ENCODE measurements at places on chromosomes 16 and 17.

GRCh38 chr17:76473541-76473985 is 6.2 kb downstream of the AANAT start:
- DNase-seq, result no peak

DNA sequence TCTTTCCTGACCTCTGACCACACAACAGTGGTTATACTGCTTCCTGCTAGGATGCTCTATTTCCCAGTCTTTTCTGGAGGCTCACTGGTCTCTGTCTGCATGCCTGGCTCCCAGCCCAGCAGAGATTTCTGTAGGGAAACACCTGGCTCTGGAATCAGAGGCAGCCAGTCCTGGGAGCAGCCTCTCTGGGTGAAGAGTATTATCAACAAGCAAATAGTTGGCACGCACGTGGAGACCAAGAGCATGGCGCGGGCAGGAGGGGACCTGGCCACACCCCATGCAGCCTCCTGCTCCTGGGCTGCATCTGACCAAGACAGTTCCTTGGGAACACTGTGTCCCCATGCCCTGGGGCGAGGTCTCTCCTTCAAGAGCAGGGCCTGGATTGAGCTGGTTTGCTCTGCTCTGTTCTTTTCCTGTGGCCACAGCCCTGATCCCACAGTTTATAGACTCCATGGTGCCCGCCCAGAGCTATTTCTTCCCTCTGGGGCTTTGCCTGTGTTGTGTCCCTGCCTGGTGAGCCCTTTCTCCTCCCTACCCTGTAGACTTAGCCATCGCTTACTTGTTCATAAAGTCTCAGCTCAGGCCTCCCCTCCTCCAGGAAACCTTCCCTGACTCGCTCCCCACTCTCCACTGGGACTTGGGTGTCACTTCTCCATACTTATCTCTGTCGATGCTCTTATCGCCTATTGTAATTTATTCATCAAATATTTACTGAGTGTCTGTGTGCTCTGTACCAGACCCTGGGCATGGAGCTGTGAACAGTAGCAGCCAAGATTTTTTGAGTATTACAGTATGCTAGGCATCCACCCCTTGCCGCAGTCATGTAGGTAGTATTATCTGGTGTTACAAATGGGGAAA is 60.6 kb downstream of the SCNN1B start:
- no peak for DNase-seq

DNA sequence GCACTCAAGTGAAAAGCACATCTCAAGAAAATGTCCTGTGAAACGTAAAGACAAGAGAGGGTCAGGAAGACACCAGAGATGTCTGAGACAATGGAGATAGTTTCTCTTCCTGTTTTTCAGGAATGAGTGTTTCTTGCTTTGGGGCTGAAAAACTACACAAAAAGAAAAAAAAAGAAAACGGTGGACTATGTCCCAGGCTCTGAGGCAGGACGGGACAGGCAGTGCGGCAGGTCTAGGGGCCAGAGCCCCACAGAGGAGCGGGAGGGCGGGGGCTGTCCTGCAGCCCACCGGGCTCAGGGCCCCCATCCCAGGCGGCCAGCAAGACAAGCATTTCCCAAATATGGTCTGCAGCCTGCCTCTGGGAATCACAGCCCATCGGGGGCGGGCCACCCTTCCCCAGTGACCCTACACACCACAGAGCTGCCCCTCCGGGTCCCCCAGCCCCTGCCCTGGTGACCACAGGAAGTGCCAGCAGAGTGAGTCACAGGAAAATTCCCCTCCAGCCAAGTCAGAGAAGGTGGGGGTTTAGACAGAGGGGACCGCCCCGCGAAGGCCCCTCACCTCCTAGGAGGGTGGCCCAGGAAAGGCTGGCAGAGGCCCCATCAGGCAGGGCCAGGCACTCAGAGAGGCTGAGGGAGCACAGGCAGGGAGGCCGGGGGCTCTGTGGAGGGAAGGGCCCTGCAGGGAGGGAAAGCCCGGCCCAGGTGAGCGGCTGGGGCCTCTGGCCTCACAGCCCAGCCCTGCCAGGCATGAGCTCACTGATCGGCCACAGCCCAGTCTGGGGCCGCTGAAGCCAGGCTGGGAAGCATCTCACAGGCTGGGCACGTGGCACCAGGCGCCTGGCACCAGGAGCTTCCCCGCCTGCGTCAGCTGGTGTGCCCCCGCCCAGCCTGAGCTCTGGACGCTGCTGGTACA is 6.3 kb downstream of the BCAR1 start:
- DNase-seq, result peak; percentile 92

GRCh38 chr17:56031636-56032035 is 121.6 kb upstream of the ANKFN1 start:
- no peak for DNase-seq

DNA sequence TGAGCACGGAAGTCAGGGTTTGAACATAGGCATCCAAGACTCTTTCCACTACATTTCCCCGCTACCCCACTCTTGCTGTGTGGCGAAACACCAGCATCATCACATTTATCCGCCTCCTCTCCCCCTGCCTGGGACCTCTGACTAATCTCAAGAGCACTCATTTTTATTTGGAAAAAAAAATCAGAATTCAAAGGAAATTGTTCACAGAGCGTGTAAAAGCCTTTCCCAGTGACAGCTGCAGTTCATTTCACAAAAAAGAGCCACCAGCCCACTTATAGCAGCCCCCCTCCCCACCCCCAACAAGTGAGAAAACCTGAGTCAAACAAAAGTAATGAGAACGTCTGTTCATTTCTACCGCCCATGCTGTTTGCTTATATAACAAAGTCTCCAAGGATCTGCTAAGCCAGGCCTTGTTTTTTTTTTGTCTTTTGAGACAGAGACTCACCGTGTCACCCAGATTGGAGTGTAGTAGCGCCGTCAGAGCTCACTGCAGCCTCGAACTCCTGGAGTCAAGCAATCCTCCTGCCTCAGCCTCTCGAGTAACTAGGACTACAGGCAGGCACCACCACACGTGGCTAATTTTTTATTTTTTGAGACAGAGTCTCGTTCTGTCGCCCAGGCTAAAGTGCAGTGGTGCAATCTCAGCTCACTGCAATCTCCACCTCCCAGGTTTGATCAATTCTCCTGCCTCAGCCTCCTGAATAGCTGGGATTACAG is 48.3 kb upstream of the HAPSTR1 start:
- peak; percentile 4 for DNase-seq

DNA sequence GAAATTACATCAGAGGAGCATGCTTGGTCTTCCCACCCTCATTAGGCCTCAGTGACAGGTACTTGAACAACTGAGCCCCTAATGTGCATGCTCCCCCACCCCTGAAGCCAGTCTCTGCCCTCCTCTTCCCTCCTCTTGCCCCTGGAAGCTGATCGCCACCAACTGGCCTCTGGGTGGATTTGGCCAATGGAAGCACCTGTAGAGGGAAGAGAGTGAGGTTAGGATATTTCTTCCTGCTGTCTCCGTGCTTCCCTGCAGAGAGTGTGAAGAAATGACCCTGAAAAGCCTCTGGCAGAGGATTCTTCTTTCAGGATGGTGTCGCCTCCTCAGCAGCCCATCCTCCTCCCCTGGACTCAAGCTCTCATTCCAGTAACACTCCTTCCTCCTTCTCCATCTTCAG is 5.9 kb upstream of the CBLN1 start:
- no peak for DNase-seq

DNA sequence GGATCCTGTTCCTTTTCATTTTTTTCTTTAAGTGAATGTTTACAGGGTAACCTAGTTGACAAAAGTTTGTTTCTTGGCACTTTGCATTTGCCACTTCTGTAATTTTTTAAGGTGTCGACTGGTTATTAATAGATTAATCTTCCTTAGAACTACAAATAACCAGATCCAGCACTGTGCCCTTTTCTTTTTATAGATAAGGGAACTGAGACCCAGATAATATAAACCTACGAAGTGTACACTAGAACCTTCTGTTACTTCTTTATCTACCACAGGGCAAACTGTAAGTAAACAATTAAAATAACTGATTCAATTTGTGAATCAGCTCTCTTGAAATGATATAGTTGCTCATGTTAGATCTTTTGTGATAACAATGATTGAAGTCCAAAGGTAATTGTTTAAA is 55.4 kb downstream of the NLK start:
- no peak for DNase-seq

DNA sequence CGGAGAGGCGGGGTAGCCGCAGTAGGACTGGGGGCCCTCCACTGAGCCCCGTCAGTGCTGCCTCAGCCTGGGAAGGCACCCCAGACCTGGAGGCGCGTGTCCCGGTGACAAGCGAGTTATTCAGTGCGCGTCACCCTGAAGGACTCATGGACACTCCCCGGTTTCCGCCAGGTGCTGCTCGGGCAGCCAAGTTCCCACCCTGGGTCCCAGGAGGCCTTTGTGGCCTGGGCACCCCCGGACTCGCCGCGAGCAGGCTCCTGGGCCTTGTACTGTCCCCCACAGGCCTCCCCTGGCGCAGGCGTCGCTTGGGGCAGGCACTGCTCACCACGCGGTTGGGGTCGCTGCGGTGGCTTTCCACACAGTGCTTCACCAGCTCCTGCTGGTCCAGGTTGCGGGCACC is 7.6 kb downstream of the RNF166 start:
- DNase-seq, result no peak

GRCh38 chr16:69276148-69277115 is 34.7 kb upstream of the VPS4A start:
- DNase-seq, result no peak
